ENCODE measurements at places on chromosomes 11 and 22.

- H3K27ac ChIP-seq, result peak overlapping the region; percentile 10
- no peak for ATAC-seq
- no peaks in the 10 kb centered on the region for H3K36me3 ChIP-seq
- no peak overlapping the region for H3K4me3 ChIP-seq
- H3K4me1 ChIP-seq, result no peaks in the 10 kb centered on the region
These were observed 10.0 kb upstream of the PEX26 start for GRCh38 chr22:18067548-18068341.

DNA sequence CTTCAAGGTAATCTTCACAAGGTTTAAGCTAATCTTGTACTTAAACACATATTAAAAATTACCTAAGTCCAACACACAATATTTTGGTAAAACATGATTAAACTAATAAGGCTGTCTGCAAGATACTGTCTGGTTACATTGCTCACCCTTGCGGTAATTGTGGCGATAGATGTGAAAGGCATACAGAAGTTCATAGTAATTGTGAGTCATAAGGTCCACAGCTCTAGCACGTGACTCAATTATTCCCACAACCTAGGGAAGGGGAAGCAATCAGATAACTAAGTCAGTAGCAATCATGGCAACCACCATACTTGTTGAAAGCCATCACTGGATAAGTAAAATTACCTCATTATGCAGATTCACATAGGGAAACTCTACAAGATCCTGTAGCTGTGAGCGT, 30.5 kb upstream of the FNBP4 start:
- H3K4me3 ChIP-seq, result peak overlapping the region; percentile 47
- peaks cover 100% of the 10 kb centered on the region for H3K36me3 ChIP-seq
- H3K27ac ChIP-seq, result peak overlapping the region; percentile 87
- peak; percentile 99 for ATAC-seq

GRCh38 chr11:62645671-62645945, 805 bp downstream of the GANAB start:
- H3K27ac ChIP-seq, result peak overlapping the region; percentile 97
- H3K4me3 ChIP-seq, result peak overlapping the region; percentile 100
- peaks cover 59% of the 10 kb centered on the region for H3K36me3 ChIP-seq
- peak; percentile 1 for ATAC-seq
- no peaks in the 10 kb centered on the region for H3K27me3 ChIP-seq
- H3K4me1 ChIP-seq, result peaks cover 5% of the 10 kb centered on the region

DNA sequence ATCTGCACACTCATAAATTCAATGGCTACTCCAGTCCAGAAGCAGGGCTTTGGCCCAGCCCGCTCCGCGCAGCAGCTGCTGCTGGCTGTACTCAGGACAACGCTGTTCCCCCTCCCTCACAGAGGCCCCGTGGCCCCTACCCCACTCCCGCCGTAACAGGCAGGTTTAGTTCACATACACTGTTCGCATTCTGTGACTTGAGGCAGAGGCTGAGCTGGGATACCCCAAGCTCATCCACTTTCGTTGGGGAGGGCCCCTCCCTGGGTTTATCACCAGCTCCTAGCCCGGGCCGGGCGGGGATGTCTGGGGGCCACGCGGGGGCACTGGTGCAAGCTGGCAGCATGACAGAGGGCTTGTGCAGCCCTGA, 52.4 kb downstream of the SYT13 start:
- peaks cover 12% of the 10 kb centered on the region for H3K27me3 ChIP-seq
- H3K4me1 ChIP-seq, result no peaks in the 10 kb centered on the region
- H3K4me3 ChIP-seq, result no peak overlapping the region
- no peak overlapping the region for H3K27ac ChIP-seq

DNA sequence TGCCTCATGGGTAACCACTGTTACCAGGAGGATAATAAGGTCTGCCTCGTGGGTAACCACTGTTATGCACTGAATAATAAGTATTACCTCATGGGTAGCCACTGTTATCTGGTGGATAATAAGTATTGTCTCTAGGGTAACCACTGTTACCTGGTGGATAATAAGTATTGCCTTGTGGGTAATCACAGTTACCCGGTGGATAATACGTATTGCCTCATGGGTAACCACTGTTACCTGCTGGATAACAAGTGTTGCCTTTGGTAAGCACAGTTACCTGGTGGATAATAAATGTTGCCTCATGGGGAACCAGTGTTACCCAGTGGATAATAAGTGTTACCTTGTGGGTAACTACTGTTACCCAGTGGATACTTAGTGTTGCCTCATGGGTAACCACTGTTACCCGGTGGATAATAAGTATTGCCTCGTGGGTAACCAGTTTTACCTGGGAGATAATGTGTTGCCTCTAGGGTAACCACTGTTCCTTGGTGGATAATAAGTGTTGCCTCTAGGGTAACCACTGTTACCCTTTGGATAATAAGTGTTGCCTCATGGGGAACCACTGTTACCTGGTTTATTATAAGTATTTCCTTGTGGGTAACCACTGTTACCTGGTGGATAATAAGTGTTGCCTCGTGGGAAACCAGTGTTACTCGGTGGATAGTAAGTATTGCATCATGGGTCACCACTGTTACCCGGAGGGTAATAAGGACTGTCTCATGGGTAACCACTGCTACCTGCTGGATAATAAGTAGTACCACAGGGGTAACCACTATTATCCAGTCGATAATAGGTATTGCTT, 10.6 kb upstream of the NXPE4 start:
- H3K4me1 ChIP-seq, result no peaks in the 10 kb centered on the region
- no peak for ATAC-seq
- no peaks in the 10 kb centered on the region for H3K27me3 ChIP-seq
- H3K36me3 ChIP-seq, result no peaks in the 10 kb centered on the region
- H3K4me3 ChIP-seq, result no peak overlapping the region
